ENCODE measurements at places on chromosomes 7 and 10. TPM values are rescaled to one million over a fixed set of nuclear protein-coding genes. Genes with fewer than 3 reads are reported as not detected.

The ZNF467 gene
- polyA plus RNA-seq: 3.9 TPM

DNA sequence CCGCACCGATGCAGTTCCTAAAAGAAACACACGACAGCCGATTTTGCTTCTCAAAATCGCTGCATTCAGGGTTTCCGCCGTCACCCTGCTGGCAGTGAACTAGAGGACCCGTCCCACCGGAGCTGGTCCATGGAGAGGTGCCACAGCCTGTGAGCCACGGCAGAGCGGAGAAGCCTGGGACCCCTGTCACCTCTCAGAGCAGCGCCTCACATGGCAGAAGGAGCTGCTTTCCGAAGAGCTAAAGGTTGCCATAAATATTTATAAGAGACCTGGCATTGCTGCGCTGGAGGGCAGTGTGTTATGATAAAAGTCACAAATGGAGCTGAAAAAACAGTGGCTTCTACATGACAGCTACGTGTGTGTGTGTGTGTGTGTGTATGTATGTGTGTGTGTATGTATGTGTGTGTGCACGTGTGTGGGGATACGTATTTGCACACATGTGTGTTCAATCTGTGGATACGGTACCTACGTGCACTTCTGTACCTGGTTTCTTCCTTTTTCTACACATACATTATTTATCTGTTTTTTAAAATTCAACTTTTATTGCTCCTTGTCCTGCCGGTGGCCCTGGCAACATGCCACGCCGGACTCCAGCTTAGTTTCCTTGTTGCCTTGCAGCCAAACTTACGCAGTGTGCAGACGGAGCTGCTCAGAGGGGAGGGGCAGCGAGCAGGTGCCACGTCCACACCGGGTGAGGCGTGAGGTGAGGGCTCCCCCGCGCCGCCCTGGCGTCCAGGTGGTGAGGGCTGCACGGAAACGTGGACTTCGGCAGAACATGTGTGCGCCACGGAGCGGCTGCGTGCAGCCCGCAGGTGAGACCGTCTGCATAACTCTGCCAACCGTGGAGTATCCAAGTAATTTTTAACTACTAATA, 115.2 kb upstream of the PITRM1 start:
- no peak for DNase-seq

The LRRTM3 gene
- polyA plus RNA-seq: not detected

- no peak for DNase-seq
Observed at GRCh38 chr10:121064491-121064890, 213.3 kb downstream of the WDR11 start.

GRCh38 chr7:33873981-33874750, 31.2 kb upstream of the BMPER start:
- DNase-seq: no peak

GRCh38 chr10:61304746-61305145, 148.4 kb downstream of the TMEM26 start:
- DNase-seq: no peak

The LIPN gene
- not detected for polyA plus RNA-seq

The SORBS1 gene
- polyA plus RNA-seq: 0.75 TPM

GRCh38 chr10:8159341-8160165, 105.1 kb downstream of the GATA3 start:
- no peak for DNase-seq

GRCh38 chr7:131335639-131336381, 8.1 kb downstream of the MKLN1 start:
- DNase-seq: no peak

GRCh38 chr10:6297951-6298381, 95.2 kb downstream of the PFKFB3 start:
- DNase-seq: no peak

- DNase-seq: no peak
Observed at GRCh38 chr10:3347413-3348182, 175.0 kb upstream of the PITRM1 start.

DNA sequence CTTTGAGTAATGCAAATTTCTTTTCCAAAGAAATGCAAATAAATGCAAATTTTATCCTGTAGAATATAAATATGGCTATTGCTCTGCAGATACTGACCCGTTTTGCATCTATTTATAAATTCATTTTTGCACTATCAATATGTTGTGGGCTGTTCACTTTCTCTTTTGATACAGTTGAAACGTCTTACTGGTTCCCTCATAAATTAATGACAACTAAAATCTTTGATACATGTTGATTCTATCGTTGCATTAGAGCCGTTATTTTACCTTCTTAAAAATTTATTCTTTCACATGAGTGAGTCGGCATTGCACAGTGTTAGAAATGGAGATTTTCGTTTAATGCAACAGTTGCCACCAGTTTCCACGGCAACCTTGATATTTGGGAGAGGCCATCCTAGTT, 689.3 kb upstream of the FOXK1 start:
- no peak for DNase-seq

DNA sequence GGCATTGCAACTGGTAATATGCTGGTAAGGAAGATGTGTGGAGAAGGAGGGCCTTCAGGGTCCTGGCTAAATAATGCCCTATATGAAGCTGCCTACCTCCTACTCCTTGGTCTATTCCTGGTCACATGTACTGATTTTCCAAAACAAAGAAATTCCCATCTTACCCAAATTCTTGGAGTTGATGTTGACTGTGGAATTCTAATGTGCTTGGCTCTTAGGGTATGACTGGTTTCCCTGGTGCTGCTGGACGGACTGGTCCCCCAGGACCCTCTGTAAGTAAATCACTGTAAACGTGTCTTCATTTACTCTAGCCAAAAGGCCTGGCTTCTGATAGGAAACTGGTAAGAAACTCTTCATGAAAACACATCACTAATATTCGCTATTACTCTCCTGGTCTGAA, 27.0 kb downstream of the COL1A2 start:
- no peak for DNase-seq

DNA sequence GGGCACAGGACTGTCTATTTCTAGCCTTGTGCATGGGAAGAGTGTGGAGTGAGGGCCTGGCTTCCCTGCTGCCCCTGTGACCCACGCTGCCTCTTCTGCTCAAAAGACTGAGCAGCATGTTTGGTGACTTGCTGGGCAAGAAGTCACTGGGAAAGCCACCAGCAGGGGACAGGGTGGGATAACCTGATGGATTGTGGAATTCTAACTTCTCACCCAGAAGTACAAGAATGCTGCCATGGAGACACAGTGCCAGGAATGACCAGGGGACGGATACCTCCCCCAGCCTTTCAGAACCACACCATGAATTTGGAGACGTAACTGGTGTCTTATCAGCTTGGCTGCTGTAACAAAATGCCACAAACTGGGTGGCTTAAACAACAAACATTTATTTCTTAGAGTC, 28.4 kb downstream of the GALNTL5 start:
- no peak for DNase-seq

DNA sequence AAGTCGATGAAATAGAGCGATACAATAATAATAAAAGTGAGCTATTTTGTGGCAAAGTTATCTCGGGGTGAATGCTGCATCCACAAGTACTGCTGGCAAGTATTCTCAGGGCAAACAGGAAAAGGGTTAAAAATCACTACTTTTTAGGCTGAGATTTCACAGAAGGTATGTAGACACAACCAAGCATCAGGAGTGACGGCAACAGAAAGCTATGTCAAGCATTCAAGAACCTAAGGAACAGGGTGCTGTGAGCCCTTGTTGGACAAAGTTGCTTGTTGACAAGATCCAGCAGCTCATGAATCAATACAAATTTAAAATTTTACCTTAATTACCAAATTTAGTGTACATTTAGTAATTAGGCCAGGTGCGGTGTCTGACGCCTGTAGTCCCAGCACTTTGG, 41.2 kb upstream of the C1QL3 start:
- no peak for DNase-seq

GRCh38 chr10:110475722-110476515, 21.8 kb upstream of the DUSP5 start:
- no peak for DNase-seq

DNA sequence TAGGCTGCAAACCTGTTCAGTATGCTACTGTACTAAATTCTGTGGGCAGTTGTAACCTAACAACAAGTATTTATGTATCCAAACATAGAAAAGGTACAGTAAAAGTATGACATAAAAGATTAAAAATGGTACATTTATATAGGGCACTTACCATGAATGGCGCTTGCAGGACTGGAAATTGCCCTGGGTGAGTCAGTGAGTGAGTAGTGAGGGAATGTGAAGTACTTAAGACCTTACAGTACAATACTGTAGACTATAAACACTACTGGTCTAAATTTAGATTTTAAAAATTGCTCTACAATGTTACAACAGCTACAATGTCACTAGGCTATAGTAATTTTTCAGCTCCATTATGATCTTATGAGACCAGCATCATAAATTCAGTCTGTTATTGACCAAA, 146.0 kb upstream of the GNAI1 start:
- no peak for DNase-seq

DNA sequence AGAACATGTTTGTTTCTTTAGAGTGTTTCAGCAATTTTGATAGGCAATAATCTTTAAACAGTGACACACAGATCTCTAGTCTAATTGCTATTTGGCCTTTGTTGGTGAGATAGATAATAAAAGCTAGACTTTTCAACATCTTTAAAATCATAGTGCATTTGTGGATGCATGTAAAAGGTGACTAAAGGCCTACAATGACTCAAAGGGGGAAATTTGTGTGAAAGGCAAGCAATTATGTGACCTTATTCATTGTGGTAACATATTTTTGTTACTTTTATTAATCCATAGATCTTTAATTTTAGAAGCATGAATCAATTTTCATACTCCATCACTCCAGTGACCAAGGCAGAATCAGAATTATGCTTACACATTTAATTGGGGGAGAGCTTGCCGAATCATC, 299.7 kb downstream of the DGKB start:
- DNase-seq: no peak

DNA sequence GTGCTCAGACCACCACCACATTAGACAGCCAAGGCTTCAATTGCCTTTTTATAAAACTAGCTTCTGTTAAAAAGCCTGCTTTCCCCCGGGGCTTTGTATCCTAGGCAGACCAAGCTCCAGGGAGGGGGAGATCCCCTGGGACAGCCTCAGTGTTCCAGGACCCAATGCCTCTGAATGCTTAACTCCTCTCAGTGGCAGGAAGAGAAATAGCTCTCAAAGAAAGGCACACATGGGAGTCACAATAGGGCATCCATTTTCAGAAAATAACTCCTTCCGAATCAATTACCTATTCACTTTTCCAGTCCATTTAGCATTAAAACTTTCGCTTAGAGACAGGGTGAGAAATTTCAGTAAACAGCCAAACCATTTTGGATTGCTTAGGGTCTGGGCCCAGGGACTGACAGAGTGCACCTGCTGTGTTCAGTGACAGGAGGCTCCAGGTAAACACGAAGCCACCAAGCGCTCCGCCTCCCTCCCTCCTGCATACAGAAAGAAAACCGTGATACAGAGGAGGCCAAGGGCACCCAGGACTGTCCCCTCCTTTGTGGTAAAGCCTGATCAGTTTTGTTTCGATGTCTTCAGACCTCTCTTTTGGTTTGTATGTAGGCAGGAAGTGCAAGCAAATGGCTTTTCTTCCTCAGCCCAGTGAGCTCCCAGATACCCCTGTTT, 599.7 kb downstream of the KCNMA1 start:
- no peak for DNase-seq

The SUN3 gene
- not detected for polyA plus RNA-seq

The SFTPD gene
- not detected for polyA plus RNA-seq

DNA sequence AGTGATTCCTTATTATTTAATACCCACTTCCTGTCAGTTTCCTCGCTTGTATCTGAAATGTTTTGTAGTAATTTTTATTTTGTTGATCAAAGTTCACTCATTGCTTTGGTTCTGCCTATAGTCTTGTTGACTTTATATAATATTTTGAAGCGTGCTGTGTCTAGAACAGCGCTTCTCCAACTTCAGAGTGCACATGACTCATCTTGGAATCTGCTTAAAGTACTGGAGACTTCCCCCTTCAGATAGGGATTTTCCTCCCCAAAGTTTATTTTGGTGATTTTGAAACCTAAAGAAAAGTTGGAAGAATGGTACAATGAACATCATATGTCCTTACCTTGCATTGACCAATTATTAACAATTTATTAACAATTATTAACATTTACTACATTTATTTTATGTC, 5.8 kb downstream of the COMTD1 start:
- no peak for DNase-seq

DNA sequence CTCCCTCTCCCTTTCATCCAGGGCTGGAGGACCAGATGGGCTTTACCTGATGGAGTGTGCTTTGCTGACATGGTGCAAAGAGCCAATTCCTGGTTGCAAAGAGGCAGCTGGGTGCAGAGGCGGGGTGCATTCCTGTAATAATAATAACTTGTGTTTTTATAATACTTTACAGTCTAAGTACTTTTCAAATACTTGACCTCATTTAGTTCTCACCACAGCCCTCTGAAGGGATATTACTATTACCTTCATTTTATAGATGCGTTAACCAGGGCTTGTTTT, 70.4 kb downstream of the TCF7L2 start:
- DNase-seq: no peak

GRCh38 chr7:77802557-77803405, 4.2 kb downstream of the PHTF2 start:
- no peak for DNase-seq

DNA sequence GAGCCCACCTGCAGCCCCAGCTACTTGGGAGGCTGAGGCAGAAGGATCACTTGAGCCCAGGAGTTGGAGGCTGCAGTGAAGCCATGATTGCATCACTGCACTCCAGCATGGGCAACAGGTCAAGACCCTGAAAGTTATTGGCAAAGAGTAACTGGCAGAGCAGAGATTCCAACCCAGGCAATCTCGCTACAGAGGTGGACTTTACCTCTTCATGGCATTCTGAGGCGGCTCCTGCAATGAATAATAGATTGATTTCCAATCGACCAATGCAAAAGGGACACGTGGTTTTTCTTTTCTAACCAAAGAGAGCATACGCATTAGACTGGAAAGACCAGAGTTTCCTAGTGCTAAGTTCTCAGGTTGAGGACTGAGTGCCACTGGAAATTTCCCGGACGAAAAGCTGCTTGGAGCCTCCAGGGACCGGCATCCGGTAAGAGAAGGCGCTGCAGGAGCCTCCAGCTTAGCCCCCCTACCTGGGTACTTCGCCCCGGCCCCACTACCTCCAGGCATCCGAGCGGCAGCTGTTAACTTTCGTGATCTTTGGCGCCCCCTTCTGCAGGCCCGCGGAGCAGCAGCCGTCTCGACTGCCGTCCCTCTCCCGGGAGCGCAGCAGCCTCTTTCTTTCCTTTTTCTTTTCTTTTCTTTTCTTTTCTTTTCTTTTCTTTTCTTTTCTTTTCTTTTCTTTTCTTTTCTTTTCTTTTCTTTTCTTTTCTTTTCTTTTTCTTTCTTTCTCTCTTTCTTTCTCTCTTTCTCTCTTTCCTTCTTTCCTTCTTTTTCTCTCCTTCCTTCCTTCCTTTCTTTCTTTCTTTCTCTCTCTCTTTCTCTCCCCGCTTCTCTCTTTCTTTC, 4.1 kb downstream of the MBLAC1 start:
- DNase-seq: peak; percentile 78

DNA sequence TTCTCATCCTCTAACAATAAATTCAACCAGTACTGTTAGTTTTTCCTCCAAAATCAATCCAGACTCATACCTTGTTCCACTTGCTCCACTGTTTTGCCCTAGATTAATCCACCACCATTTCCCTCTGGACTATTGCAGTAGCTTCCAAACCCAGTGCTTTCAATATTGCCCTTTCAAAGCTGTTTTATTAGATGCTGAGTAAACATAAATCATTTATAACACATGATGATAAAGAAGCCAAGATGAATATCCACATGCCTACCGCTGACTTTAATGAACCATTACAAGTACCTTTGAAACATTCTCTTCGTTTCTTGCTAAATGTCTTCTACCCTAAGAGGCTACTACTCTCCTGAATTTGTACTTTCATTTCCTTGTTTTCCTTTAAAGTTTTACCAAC, 174.2 kb upstream of the FAM171A1 start:
- DNase-seq: no peak

- DNase-seq: peak; percentile 70
Observed at GRCh38 chr7:100568896-100569844, 4.5 kb downstream of the SAP25 start.

The MYH16 gene
- polyA plus RNA-seq: not detected

The TMEM213 gene
- not detected for polyA plus RNA-seq

The FAM13C gene
- not detected for polyA plus RNA-seq

Measured in CD4-positive, alpha-beta memory T cell (primary cell).